Myocyte (in vitro differentiated cells): ENCODE measurements at places on chromosomes 16 and 17. TPM values are rescaled to one million over a fixed set of nuclear protein-coding genes. Genes with fewer than 3 reads are reported as not detected.
A peak's percentile ranks its signal among the peaks of the same experiment; 100 is the strongest.

CDT1 gene
- total RNA-seq = 0.16 and 1.9 TPM in 2 replicates

SHBG gene
- 0.43 and 1.4 TPM in 2 replicates for total RNA-seq

SOST gene
- total RNA-seq = not detected in 2 replicates

NPIPA2 gene
- total RNA-seq = 0.67 TPM in 1 of 2 replicates, not detected in the other

SNAI3 gene
- total RNA-seq = 0.10 and 7.3 TPM in 2 replicates

TEX14 gene
- 0.10 and 0.48 TPM in 2 replicates for total RNA-seq

KRTAP4-11 gene
- not detected in 2 replicates for total RNA-seq

MRPL38 gene
- 38.2 and 43.4 TPM in 2 replicates for total RNA-seq

GFER gene
- 19.9 and 22.6 TPM in 2 replicates for total RNA-seq

EFCAB5 gene
- total RNA-seq = 0.16 and 0.70 TPM in 2 replicates

STXBP4 gene
- 20.5 and 45.0 TPM in 2 replicates for total RNA-seq

PRR29 gene
- total RNA-seq = 0.08 and 0.26 TPM in 2 replicates

- DNase-seq = no peak
Observed at GRCh38 chr16:53960050-53960812, 256.3 kb downstream of the FTO start.

DNA sequence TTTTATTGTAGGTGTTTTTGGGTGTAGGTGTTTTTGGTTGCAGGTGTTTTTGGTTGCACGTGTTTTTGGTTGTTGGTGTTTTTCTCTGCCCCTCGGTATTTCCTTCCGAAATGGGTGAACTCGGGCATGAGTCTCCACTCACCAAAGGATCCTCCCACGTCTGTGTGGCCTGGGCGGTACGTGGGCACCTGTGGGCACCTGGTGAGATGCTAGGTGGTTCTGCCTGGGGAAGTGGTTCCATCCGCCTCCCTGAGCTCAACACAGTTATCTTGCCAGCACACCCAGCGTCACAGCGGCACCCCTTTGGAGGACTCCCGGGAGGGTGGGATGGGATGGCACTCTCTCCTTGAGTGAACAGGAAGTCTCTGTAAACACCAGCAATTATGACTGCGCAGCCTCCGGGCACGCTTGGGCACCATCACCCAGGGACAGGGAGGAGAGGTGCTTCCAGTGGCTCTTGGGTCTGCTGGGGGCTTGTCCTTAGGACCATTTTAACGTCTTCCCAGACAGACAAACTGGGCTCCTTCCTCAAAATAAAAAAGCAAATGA is 29.8 kb downstream of the COX4I1 start:
- DNase-seq = no peak

DNA sequence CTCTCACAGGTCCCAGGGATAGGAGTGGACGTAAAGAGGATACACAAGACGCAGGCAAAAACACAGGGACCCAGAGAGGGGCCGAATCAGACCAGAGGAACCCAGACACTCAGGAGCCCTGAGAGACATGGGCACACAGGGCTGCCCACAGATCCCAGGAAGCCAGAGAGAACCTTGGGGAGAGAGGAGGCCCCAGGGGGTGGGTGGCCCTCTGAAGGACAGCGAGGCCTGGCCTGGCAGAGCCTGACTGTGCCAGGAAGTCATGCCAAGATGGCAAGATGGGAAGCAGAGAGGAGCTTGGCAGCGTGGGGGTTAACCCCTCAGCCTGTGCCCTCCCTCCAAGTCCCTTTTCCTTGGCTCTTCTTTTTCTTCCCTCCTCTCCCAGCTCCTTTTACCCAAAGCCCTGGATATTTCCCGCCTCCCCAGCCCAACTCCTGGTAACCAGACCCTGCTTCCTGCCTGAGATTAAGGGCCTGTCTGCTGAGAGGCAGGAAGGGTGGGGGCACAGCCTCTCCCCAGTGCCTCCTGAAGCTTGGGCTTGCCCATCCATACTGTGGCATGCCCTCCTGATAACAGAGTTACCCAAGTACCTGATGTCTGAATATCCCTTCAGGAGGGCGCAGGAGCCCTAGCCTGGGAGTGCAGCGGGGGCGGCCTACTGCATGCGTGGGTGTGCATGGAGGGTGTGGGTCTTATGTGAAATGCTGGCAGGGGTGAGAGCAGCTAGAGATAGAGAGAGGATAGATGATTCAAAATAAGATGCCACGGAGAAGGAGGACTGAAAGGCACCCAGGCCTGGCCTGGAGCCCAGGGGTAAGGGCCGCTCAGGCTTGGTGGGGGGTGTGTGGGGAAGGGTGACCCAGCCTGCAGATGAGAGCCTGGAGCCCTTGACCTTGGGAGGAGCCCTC is 6.0 kb upstream of the TBX21 start:
- no peak for DNase-seq

GRCh38 chr17:80942423-80943345 is 49.0 kb upstream of the CHMP6 start:
- DNase-seq = peak; percentile 86

GRCh38 chr16:27859020-27859419 is 204.5 kb downstream of the GSG1L start:
- DNase-seq = no peak

GRCh38 chr17:42460371-42460770 is 1.7 kb downstream of the ATP6V0A1 start:
- peak; percentile 68 for DNase-seq

GRCh38 chr16:58652741-58653140 is 23.1 kb upstream of the CNOT1 start:
- peak; percentile 62 for DNase-seq

DNA sequence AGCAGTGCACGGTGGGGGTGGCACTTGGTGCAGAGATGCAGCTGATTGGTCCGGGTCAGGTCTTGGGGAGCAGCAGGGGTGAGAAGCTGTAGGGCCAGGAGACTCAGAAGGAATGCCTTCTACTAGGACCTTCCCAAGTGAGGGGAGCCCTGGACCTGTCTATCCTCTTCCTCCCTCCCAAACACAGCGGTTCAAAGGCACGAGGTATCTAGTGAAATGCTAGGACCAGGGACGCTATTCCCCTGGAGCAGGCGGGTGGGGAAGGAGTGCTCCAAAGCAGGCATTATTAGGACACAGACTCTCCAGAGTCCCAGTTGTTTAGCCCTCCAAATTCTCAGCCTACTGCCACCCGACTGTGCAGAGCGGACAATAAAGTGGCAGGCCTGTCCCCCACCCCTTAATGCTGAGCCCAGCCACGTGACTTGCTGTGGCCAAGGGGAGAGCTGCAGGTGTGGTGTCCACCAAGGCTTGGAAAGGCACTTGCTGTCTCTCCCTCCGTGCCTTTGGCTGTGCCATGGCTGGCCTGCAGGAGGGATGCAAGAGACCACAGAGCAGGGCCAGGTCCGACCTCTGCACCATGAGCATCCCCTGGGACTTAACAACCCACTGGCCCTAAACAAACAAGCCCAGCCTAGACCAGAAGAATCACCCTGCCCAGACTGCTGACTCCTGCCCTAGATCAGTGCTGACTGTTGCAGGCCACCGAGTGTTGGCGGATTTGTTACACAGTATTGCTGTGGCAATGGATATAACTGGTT is 97.2 kb downstream of the TBC1D16 start:
- no peak for DNase-seq

- DNase-seq = no peak
Observed at GRCh38 chr17:15293558-15293957, 28.4 kb upstream of the PMP22 start.

DNA sequence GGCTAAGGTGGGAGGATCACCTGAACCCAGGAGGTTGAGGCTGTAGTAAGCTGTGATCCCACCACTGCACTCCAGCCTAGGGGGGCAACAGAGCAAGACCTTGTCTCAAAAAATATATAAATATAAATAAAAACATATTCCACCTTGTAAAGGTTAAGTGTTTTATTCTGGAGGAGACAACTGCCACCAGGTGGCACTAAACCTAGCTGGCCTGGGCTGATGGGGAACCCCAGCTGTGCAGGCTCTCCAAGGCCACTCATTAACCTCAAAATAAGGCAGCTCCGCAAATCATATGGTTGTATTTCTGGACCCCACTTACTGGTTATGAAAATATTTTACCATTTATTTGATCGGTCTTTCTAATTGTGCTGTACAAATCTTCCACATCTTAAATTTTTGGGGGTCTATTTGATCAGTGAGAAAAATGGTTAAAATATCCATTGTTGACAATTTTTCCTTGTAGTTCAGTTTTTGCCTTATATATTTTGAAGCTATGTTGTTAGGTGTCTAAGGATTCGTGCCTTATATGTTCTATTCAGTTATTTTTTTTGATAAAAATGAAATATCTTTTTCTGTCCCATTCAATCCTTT is 8.5 kb upstream of the ICAM2 start:
- DNase-seq = peak; percentile 76

- DNase-seq = no peak
Observed at GRCh38 chr16:1146409-1146808, 6.5 kb upstream of the CACNA1H start.

DNA sequence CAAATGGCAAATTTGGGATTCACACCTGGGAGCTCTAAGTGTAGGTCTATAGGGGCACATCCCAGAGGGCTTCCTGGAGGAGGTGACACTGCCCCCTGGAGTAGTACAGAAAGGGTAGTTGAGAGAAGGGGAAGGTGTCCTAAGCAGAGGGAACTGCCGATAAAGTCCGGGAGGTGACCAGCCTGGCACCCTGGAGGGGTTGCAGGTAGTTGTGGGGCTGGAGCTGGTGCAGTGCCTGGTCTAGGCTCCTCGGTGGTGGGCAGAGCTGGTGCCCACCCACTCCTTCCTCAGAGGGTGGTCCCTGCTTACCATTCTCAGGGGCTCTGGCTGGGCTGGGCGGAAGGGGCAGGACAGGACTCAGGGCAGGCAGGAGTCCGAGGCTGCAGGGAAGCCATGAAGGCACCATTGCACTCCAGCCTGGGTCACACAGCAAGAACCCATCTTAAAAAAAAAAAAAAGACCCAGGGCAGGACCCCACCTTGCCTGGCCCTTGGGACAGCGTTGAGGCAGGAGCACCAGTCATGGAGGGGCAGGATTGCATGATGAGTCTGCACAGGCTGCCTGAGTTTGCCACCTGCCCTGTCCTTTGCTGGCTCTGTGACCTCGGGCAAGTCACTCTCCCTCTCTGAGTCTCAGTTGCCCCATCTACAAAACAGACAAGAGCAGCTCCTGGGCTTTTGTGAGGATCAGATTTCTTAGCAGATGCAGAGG is 43.8 kb downstream of the LAT start:
- DNase-seq = no peak
